Spinal cord (tissue), 10 donors: ENCODE measurements at places on chromosomes 16 and 17. TPM values are rescaled to one million over a fixed set of nuclear protein-coding genes. Genes with fewer than 3 reads are reported as not detected.

Gene MPP2
- total RNA-seq: 12.1 TPM

Gene DPEP3
- total RNA-seq: not detected

Gene SLC16A13
- total RNA-seq: 0.10 TPM

Gene TBX4
- total RNA-seq: not detected

Gene CDRT15
- not detected for total RNA-seq

Gene AOC2
- 1.2 TPM for total RNA-seq

Gene NECAB2
- 12.7 TPM for total RNA-seq

Gene VPS4A
- 23.3 TPM for total RNA-seq

Gene MYCBPAP
- total RNA-seq: 3.4 TPM
